ENCODE measurements at places on chromosomes 7 and 10.

- DNase-seq, result no peak
Measured at GRCh38 chr10:68192113-68192512, 39.8 kb downstream of the ATOH7 start.

DNA sequence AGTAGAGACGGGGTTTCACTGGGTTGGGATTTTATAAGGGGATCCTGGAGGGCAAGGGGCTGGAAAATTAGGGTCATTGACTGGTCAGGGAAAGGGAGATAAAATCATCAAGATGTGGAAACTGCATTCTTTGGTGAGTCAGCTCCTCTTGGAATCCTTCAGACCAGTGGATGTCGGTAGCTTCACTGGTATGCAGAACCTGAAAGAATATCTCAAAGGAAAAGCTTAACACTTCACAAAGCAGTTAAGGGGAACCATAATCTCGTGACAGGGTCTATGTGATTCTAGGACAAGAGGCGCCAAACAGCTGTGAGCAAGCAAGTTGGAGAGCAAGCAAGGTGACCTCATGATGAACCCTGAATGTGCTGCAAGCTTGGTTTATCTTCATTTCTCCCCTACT lies 634.7 kb upstream of the AUTS2 start:
- no peak for DNase-seq

DNA sequence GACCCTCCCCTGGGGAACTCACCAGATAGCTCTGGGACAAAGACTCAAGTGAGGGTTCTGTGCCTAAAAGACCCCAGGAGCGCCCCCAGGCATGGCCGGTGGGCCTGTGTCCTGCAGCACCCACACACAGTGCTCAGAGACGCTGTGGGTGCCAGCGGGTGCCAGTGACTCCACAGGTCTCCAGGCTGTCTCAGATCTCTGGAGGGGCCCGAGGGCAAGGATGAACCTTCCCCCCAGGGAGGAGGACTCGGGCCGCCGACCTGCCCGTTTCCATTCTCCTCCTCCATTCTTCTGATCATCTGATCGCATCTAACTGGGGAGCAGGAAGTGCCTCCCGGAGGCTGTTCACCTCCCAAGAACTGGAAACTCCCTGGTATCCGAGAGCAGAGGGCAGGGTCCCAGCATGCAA lies 980 bp downstream of the ADAM8 start:
- no peak for DNase-seq

GRCh38 chr7:149423449-149424110 lies 37.3 kb downstream of the ZNF777 start:
- DNase-seq, result no peak

DNA sequence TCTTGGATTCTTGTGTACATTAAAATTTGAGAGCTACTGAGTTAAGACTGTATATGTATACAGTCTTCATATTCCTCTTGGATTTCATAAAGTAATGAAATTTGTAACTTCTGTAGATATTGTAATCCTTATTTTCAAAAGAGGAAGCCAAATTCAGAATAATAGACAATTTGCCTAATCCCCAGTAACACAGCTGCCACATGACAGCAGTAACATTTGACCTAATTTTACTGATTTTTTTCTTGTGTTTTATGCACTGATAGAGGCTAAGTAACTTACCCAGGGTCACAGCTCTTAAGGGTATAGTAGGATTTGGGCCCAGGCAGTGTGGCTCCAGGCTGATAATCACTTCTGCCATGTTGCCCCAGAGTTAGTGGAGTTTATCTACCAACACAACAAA lies 40.4 kb upstream of the IL6 start:
- no peak for DNase-seq

GRCh38 chr10:108592956-108593355 lies 1330.4 kb downstream of the XPNPEP1 start:
- DNase-seq, result no peak

DNA sequence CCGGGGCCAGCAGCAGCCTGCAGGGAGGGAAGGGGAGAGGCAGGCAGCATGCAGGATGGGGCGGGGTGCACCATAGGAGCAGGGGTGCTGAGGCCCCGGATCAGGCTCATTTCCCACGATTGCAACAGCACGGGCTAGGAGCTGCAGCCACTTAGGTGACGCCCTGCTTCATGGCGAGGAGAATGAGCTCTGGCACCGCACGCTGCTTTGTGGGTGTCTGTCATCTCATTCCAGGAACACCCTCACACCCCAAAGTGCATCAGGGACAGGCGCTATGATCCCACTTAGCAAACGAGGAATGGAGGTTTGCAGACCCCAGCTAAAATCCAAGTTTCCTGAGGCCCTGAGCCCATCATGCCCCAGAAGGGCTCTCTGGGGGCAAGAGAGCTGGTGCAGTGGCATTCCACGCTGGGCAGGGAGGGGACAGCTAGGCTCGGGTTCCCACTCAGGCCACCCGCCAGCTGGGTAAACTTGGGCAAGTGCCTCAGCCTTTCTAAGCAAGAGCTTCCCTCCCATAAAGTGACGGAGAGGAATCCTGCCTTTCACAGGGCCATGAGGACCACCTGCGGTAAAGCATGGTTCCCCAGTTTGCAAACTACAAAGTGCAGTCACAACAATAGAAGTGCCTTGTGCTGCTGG lies 9.3 kb downstream of the KCNH2 start:
- no peak for DNase-seq

- DNase-seq, result no peak
Measured at GRCh38 chr7:150400788-150401423, 21.8 kb downstream of the ZNF775 start.

- no peak for DNase-seq
Measured at GRCh38 chr7:33792547-33793105, 112.7 kb upstream of the BMPER start.

DNA sequence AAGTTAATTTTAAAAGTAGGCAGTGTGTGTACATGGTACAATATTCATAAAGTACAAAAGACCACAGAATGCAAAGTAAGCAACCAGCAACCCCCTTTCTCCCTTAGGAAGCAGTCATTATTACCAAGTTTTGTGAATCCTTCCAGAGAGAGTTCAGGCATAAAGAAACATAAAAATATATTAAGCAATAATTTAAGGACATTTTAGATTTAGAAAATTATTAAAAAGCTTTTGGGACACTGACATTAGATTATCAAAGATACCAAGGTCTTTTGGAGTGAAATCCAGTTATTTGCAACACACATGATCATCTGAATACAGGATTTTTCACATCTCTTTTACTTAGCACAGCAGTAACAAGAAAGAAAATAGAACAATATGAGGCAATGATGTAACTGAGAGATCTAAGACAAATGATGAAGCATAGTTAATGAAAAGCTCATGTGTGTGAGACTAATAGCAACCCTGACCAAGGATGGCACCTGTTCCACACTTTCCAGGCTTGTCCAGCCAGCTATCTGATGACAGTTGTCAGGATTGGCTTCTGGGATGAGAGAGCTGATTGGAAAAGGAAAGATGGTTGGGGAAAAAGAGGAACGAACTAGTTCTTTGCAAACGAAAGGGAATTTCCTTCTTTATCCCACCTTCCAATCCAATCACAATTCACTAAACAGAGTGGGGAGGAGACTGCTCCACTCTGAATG lies 115.5 kb upstream of the LAMB4 start:
- no peak for DNase-seq

GRCh38 chr10:15485684-15486316 lies 114.7 kb upstream of the FAM171A1 start:
- DNase-seq, result no peak

- DNase-seq, result no peak
Measured at GRCh38 chr10:113031147-113031546, 81.1 kb downstream of the TCF7L2 start.

GRCh38 chr7:82109288-82109687 lies 334.3 kb downstream of the CACNA2D1 start:
- DNase-seq, result no peak

GRCh38 chr10:102633287-102633686 lies 11.0 kb upstream of the TRIM8 start:
- DNase-seq, result no peak

DNA sequence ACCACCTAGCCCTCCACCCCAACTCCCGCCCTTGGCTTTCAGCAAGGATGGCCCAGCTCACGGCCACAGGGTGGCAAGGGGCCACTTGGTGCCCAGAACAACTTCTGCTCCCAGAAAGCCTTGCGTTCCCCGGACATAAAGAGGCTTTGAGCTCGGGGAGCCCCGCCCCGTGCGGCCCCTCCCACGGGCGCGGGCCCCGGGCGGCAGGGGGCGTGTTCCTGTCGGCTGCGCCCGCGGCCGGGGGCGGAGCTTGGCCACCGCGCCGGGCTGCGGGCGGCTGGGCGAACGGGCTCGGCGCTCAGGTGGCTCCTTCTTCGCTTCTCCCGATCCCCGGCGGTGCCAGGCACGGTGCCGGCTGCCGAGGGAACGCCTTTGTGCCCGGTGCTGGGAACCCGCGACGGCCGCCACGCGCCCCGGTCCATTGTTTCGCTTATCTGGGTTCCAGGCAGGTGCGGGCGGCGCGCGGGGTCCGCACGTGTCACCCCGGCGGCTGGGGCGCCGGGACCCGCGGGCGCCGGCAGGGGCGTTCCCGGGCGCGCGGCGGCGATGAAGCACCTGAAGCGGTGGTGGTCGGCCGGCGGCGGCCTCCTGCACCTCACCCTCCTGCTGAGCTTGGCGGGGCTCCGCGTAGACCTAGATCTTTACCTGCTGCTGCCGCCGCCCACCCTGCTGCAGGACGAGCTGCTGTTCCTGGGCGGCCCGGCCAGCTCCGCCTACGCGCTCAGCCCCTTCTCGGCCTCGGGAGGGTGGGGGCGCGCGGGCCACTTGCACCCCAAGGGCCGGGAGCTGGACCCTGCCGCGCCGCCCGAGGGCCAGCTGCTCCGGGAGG lies at the start of gene NFE2L3:
Gene NFE2L3, plus strand, starts transcription at position 246 of the 829 bp plus-strand sequence. Its CDS starts 301 bp downstream, at position 547.
- no peak for DNase-seq
